ENCODE measurements at places on chromosomes 7 and 10.

DNA sequence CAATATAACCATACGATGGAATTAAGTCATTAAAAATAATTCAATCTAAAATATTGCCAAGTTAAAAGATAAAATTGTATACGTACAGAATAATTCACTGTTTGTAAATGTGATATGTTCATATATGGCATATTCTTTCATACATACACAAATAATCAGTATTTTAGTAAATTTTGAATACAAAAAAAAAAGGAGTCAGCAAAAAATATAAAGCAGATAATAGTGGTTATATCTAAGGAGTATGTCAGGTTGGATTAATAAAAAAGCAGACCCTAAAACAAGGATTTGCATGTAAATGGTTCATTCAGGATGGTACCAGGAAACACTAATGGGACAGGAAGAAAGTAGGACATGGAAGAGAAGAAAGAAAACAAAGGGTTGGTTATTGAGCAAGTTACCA is 59.5 kb downstream of the XPNPEP1 start:
- DNase-seq, result no peak

- no peak for DNase-seq
Observed at GRCh38 chr10:131396121-131397050, 84.9 kb upstream of the TCERG1L start.

- DNase-seq, result no peak
Observed at GRCh38 chr7:124857672-124858235, 71.9 kb downstream of the POT1 start.

DNA sequence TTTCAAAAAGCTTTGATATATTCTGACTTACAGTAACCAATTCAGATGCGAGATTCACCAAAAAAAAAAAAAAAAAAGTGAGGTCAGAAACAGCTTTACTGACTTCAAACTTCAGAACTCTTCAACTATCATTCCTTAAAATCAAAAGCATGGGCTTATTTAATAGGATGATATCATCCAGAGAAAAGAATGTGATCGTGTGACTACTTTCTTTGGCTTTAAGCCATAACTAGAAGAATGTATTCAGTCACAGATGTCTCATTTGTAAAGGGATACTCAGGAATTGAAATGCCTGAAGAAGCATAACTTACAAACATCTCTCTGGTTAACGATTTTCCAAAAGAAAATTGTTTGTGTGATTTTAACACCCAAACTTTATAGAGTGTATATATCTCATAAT is 11.5 kb downstream of the TPK1 start:
- DNase-seq, result no peak

DNA sequence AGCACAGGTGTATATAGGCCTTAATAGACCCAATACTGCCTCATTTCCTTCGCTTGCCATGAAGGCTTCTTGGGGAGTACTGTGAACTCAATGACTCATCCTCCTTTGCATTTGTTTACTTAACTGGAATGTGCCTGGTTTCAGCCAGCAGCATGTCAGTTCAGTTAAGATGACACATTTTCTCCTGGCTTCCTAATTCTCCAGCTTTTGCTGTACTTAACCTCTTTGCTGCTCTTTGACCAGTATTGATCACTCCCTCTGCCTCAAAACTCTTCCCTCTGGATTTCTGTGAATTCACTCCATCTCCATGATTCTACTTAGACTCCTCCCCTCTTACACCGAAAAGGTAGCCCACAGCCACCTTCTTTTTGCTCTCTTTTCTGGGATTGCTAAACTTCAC is 135.7 kb downstream of the MAGI2 start:
- no peak for DNase-seq

DNA sequence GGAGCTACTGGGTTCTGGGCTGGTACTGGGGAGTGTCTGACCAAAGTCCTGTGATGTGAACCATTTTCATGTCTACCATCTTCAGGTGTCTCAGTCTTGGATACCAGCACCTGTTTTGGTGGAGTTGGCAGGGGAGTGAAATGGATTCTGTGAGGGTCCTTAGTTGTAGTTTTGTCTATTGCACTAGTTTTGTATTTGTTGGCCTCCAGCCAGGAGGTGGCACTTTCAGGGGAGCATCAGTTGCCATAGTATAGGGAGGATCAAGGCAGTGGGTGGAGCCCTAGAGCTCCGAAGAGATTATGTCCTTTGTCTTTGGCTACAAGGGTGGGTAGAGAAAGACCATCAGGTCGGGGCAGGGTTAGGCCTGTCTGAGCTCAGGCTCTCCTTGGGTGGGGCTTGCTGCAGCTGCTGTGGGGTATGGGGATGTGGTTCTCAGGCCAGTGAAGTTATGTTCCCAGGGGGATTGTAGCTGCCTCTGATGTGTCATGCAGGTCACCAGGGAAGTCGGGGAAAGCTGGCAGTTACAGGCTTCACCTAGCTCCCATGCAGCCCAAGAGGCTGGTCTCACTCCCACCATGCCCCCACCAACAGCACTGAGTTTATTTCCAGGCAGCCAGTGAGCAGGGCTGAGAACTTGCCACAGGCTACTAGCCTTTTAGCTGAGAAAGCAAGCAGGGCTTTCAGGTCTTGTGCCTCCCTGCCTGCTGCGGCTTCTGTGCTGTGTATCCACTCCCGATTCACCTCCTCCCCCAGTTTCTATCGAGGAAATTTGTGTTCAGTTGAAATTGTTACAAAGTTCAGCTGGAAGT is 153.1 kb downstream of the ZNF365 start:
- no peak for DNase-seq

DNA sequence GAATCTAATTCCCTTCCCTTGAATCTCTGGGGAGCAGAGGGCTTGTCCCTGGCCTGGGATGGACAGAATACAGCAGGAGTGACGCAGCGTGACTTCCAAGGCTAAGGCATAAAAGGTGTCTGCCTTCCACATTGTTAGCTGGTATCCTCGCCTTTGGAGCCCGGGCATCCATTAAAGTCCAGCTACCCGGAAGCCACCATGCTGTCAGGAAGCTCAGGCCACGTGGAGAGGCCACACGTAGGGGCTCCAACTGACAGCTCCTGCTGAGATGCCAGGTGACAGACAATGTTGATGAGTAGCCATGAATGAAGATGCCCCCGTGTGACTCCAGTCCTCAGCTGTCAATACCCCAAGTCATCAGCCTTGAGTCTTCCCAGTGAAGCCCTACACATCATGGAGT is 99.9 kb downstream of the OAT start:
- no peak for DNase-seq

DNA sequence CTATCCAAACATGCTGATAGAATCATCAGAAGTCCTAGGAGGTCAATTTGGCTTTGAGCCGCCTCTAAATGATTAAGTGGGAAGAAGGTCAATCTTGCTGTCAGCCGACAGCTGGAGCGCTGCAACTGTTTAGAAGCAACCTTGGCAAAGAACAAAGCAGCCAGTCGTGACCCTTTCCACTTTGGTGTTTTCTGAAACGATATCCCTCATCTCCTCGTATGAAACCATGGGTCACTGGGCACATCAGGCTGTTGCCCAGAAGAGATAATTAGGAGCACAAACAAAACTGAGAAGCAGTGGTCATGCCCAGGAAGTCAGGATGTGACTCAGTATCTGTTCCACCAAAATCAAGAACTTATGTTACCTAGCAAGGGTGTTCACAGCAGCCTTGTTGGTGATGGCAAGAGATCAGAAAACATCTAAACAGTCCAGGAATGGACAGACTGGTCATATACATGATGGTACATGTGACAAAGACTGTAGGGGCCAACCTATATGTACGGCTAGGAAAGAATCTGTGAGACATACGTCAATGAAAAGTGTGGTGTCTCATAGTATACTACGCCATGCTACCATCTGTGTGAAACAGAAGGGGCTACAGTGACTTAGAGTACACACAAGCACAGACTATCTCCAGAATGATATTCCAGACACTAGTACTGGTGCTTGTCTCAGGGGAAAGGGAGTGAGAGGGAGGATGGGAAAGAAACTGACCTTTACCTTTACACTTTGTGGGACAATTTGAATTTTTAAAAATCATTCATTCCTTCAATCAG is 22.4 kb downstream of the STN1 start:
- DNase-seq, result no peak

DNA sequence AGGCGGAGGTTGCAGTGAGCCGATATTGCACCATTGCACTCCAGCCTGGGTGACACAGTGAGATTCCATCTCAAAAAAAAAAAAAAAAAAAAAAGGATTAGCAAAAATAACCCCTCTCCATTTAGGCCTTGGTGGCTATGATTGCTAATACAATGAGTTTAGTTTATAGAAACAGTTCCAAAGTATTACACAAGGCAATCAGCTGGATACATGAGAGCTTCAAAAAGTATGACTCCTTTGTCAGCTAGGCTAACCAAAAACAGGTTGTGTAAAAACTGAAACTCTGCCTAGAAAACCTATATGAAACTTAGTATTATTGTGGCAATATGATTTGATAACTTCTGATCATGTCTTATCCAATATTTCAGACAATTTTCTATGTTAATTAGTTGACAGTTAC is 57.2 kb downstream of the SUGCT start:
- DNase-seq, result no peak

DNA sequence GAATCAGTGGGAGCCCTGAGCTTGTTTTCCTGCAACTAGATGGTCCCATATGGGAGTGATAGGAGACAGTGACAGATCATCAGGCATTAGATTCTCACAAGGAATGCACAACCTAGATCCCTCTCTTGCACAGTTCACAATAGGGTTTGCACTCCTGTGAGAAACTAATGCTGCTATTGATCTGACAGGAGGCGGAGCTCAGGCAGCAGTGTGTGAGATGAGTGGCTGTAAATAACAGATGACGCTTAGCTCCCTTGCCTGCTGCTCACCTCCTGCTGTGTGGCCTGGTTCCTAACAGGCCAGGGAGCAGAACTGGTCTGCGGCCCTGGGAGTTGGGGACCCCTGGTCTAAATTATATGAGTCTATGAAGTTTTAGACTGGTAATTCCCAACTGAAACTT is 3.9 kb downstream of the MIOS start:
- no peak for DNase-seq

DNA sequence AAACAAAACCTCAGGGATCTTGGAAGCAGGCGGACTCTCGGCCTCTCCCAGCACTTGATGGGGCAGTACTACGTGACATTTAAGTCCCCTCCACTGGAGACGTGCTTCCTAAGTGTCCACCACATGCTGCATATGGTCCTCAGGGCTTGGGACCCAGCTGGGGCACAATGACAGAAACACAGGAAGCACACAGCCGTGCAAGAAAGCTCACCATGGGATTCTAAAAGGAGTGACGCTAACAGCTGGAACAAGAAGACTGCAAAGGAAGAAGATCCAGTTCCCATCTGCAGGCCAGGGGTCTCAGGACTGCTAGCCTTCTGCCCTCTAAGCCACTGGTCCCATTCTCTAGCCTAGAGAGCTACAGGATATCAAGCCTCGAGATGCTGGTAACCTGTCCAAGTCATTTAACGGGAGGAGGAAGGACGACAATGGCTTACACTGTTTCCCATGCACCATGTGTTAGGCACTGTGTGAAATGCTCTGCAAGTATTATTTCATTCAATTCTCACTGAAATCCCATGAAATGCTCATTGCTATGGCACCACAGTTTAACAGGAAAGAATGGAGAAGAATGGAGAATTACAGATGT is 61.1 kb downstream of the KCNMA1 start:
- no peak for DNase-seq

Measured in stimulated activated CD4-positive, alpha-beta T cell treated with anti-CD3 and anti-CD28 coated beads, TNF-alpha, amount 100 ng/mL, for 24 hours (primary cell).